ENCODE measurements at places on chromosomes 7 and 10.

DNA sequence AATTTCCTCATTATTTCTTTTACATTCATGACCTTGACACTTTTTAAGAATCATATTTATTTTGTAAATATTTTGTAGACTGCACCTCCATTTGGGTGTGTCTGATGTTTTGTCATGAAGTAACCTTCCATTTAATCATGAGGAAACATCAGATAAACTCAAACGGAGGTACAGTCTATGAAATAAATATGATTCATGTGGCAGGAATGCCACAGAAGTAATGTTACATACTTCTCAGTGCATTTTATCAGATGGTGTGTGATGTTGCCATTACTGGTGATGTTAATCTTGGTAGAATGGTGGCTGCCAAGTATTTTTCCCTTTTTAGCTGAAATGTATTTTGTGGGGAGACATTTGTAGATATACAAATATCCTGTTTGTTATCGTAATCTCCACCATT lies 64.9 kb downstream of the ZNF37A start:
- DNase-seq: no peak

GRCh38 chr7:151662251-151662826 lies 142.6 kb upstream of the RHEB start:
- DNase-seq: no peak

- DNase-seq: no peak
Measured at GRCh38 chr7:132759482-132760243, 183.4 kb upstream of the PLXNA4 start.

DNA sequence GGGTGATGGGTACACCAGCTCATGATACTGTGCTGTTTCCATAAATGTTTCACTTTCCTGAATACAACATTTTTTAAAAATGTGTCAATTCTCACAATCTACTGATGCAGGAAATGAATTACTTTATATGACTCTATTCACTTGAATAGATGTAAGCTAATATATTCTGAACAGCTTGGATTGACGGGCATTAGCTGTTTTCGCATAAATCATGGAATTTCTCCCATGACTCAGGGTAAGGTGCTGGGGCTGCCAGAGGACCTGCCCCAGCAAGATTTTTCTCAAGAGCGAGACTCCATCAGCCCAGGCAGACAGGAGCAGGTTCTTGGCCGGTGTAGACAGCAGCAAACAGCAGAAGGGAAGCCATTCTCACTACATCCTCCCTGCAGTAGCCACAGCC lies 107.1 kb downstream of the PFKFB3 start:
- no peak for DNase-seq

- DNase-seq: no peak
Measured at GRCh38 chr10:38007551-38007950, 2.9 kb upstream of the ZNF33A start.

DNA sequence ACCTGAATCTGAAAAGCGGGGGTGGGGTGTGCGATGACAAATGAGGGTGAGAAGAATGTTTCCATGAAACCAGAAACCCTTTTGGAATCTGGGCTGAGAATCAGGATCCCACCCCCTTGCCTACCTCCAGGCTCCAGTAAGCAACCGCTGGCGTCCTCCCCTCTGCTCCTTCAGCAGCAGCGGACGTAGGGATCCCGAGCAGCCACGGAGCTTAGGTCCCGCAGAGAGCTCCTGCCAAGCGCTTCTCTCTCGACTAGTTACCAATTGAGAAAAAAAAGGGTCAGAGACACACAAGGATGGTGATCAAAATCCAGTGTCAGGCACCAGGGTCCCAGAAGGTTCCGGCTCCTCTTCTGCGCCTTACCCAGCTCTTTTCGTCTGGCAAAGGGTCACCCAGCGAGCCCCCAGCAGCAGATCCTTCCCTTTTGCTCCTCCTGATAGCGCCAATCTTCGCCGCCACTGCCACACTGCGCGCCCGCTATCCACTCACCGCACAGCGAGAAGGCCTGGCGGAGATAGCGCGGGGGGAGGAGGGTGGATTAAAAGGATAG lies 733.5 kb downstream of the ZWINT start:
- DNase-seq: no peak

Data from kidney capillary endothelial cell (primary cell).